ENCODE measurements at places on chromosomes 5 and 9.

DNA sequence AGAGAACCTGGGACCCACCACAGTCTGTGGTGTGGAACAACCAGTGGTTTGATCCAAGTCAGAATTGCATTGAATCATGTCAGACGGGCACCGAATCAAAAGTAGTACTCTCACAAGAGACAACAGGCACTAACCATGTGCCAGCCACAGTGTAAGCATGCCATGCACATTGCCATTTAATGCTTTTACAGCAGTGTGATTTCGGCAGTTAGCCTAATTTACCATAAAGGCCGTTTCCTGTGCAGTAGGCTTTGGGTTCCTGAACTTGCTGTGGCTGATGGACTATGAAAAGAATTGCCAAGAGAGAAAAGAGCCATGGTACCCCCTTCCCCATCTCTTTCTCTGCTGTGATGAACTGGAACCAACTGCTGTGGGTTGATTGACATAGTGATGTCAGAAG is 540.6 kb downstream of the EBF1 start:
- DNase-seq = no peak

DNA sequence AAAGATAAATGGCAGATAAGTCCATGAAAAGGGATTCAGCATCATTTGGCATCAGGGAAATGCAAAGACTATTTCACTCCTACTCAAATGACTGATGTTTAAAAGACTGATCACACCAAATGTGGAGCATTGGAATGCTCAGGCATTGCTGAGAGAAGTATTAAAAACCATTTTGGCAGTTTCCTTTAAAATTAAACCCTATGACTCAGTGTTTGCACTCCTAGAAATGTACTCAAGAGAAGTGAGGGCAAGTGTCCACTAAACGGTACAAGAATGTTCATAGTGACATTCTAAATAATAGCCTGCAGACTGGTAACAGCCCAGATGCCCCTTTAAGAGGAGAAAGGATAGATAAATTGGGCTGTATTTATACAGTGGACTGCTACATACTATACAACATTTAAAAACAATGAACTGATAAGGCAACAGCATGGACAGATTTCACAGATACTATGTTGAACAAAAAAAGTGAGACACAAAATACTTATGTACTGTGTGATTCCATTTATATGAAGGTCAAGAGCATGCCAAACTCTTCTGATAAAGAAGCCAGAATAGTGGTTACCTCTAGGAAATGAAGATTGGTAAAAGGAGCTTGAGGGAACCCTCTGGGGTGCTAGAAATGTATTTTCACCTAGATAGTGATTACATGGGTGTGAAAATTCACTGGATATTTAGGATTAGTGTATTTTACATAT is 24.6 kb downstream of the APC start:
- DNase-seq = no peak

DNA sequence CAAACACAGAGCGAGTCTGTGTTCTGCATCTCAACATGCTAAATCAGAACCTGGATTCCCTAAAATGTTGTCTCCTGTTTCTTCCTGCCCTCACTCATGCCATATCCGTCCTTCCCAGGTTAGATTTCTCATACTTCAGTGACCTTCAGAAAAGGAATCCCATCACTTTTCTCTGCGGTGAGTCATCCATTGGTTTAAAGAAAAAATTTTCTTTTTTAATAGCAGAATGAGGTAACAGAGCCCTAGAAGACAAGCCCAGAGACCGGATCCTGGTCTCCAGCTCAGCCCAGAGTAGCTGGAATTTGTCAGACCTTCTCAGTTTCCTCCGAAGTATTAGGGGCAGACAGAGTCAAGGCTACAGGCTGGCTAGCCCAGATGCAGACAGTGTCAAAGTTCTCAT is 143.2 kb upstream of the DMRT1 start:
- DNase-seq = no peak

DNA sequence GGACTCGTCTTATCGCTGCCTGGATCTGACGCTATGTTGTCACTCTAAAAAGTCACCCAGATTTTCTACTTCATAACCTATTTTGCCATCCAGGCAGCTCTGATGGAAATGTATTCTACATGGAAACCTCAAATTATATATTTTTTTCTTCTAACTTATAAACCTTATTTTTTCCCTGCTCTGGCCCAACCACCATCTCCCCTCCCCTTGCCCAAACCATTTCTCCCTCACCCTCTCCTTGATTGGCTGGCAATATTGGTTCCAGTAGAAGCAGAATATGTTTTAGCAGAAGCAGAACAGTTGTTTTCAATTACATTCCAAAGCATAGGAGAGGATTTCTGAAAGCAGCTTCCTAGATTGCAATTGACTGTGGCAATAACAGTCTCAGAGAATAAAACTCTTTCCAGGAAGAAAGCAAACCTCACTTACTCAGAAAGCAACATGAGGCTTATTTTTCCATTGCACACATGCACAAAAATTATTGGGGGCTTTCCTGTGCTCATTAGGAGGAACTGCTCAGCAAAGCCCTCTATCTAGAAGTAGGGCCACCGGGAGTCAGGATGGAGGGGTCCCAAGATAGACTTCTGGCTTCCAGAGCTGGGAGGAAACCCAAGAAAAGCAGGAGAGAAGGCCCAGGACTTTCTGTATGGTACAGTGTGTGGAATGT is 191.8 kb downstream of the ESM1 start:
- DNase-seq = no peak

DNA sequence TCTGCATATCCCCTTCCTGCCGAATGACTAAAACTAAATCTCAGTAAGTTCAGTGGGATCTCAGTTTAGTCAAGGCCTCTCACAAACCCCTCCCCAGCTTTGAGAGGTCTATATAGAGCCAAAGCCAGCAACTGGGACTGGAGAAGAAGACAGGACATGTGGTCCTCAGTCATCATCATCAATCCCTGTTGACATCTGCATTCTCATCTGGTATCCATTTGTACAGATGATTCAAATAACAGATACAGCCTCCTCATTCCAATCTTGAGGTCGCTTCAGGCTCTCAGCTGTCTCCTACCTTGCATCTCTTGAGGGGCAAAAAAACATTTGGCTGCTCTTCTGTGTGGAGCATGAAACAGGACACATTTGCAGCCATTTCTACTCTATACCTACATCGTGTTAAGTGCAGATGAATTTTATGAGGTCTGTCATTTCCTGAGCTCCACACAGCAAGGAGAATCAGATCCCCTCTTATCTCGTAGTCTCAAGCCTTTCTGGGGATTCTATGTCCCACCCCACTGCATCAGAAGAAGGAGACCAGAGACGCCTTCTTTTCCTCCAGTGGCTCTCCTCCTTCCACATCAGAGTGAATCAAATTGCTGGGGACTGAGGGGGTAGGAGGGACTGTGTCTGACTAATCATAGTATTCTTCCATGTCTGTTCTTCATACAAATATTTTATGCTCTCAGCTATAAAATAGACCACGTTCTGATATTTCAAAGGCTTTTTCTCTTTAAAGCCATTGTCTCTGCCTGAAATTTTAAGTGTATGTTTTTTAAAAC is 4.7 kb upstream of the RECK start:
- DNase-seq = no peak

DNA sequence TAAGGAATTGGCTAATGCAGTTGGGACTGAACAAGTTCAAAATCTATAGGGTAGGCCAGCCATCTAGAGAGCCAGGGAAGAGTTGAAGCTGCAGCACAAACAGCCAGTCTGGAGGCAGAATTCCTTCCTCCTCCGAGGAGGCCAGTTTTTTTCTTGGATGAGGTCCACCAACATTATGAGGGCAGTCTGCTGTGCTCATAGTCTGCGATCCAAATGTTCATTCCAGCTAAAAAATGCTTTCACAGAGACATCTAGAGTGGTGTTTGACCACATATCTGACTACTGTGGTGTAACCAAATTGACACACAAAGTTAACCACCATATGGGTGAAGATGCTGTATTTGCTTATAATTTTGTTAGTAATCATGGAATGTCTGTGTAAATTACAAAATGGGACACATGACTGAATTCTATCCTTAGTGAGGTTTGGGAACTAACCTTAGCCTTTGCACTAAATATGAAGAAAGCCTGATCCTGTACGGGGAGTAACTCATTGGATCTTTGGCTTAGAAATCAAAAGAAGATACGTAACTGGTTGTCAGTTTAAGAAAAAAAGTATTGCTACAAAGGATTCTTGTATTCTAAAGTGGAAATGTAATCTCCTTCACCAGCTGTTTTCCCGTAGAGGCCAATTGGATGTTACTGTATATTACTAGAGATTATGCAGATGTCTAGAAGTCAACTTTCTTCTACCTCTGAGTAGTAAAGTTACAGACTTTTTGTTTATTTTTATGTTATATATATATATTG is 70.6 kb downstream of the SPIN1 start:
- DNase-seq = no peak

- DNase-seq = no peak
These were observed 110.1 kb upstream of the MOCS2 start for GRCh38 chr5:53219610-53220009.

DNA sequence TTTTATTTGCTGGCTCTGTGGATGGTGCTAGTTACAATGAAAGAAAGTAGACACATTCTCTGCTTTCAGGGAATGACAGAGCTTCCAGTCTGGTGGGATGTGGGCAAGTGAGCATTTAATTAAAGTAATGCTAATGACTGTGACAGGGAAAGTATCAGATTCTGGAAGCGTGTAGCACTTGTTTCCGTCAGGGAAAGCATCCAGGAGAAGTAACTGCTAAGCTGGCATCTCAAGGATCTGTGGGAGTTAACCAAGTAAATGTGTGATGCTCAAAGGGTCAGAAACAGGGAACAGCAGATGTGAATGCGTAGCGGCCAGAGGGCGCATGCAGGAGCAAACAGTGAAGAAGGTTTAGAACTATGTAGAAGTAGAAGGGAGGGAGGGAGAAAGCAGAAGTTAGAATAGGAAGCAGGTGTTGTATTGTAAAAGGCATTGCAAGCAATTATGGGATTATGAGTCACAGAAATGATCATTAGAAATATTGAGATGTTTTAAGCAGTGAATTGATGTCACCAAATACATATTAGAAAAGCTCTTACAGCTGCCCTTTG is 12.2 kb downstream of the KLHL9 start:
- DNase-seq = no peak

- no peak for DNase-seq
These were observed 963 bp upstream of the HTR1A start for GRCh38 chr5:63963080-63963735.

DNA sequence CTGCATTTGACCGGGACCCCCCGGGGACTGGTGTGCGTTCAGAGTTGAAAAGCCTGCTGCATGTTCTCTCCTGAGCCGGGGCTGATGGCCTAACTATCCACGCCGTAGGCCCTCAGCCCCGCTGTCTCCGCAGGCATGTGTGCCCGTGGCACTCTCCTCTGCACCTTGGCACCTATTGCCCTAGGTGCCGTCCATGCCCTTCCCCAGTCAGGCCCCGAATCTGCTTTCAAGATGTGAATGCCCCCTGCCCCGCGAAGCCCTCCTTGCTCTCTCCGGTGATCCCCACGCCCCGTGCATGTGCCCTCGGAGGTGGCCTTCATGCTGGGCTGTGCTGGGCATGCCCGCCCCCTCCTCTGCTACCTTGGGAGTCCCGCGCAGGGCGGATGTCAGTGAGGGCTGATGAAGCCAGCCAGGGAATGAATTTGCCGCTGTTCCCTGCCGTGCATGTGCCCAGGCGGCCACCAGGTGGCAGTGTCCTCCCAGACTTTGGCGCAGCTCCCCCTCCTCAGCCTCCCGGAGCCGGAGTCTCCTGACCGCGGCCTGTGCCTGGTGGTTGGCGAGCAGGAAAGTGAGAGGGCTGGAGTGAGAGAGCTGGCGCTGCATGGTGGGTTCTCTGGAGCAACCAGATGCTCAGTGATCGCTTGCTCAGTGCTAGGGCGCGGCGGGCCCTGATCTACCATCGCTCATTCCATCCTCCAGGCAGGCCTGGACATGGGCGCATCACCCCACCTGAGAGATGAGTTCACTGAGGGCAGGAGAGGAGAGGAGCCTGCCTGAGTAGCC is 112.9 kb upstream of the LMX1B start:
- DNase-seq = peak; percentile 56

GRCh38 chr9:3526165-3526996 is 580 bp upstream of the RFX3 start:
- DNase-seq = peak; percentile 90

DNA sequence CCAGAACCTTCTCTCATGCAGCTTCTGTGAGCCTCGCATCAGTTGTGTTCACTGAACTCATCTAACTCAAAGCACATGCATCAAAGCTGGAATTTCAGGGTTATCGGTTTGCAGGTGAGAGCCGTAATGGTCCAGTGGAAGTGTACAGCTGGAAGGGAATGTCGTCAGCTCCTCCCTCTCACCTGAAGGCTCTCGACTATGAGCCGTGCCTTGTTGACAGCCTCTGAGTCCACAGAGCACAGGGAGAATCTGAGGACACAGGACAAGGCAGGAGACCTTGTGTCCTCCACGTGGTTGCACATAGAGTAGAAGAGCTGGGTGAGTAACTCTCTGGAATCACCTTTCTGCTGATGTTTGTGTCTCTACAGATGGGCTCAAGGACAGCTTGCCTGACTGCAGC is 38.8 kb downstream of the PROP1 start:
- DNase-seq = no peak

All from central memory CD4-positive, alpha-beta T cell (primary cell).